Activated CD8-positive, alpha-beta memory T cell treated with anti-CD3 and anti-CD28 coated beads for 48 hours (primary cell): ENCODE measurements at places on chromosomes 7 and 10.

DNA sequence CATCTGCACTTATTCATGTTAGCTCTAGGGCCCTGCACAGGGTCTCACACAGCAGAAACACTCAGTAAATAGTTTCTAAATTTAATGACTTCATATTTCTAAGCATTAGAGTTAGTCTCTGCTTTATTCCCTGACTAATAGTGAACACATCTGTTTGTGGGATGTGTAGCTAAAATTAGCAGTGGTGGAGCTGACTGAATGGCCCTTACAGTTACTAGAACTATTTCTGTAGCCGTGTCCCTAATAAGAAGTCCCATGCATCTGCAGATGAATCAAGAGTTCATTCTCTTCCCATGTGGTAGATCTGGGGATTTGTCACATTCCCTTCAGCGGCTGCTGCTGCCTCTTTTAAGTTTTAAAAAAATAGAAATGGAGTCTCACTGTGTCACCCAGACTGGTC lies 11.7 kb downstream of the MAP3K8 start:
- DNase-seq, result no peak

- DNase-seq, result no peak
Measured at GRCh38 chr7:99079104-99079503, 64.8 kb downstream of the SMURF1 start.

DNA sequence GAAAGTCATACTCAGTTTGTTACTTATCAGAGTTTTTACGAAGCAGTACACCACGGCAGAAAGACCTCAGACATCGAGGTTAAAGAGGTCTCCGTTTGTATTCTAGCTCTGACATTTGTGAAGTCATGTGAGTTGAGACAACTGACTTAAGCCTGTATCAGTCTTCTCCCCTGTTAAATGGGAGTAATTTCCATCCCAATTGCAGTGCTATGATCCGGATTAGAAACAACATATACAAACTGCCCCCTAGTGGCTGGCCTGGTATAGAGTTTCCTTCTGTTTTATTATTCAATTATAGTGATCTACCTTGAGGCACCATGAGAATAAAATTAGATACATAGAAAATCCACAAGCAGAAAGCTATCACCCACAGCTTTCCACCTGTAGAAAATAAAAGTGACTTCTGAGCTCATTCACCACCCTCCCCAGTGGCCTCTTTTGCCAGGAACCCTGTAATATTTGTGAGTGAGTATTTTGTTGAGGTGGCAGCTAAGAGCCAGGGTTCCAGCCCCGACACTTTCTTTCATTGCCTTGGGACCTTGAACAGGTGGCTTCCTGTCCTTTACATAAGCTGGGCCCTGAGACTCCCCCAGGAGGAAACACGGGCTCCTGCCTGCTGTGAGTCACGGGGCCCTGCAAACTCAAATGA lies 607.2 kb upstream of the MGMT start:
- no peak for DNase-seq

GRCh38 chr10:68826764-68827591 lies at the start of gene STOX1:
TSS of gene STOX1 (plus strand) at chr10:68827531. CDS start at chr10:68827624, 93 bp downstream.
- DNase-seq, result peak; percentile 26

GRCh38 chr7:27689591-27690164 lies 27.0 kb upstream of the HIBADH start:
- no peak for DNase-seq

GRCh38 chr7:17069146-17069545 lies 187.4 kb upstream of the AGR3 start:
- no peak for DNase-seq

GRCh38 chr10:73774637-73775036 lies 7.2 kb upstream of the CHCHD1 start:
- no peak for DNase-seq

DNA sequence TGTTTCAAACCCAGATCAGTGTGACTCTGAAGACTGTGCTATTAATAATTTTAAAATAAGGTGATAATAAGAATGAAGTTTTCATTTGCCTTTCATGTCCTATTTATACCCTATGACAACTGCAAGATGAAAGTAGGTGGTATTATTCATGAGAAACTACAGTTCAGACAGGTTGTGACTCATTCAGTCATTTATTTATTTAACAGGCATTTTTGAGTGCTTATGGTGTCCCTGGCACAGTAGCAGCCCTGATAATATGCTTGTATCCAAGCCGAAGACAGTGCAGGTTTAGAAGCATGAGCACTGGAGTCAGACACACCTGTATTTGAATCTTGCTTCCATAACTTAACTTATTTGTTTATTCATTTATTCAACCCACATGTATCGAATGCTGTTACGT lies 87.1 kb downstream of the FZD1 start:
- DNase-seq, result no peak

DNA sequence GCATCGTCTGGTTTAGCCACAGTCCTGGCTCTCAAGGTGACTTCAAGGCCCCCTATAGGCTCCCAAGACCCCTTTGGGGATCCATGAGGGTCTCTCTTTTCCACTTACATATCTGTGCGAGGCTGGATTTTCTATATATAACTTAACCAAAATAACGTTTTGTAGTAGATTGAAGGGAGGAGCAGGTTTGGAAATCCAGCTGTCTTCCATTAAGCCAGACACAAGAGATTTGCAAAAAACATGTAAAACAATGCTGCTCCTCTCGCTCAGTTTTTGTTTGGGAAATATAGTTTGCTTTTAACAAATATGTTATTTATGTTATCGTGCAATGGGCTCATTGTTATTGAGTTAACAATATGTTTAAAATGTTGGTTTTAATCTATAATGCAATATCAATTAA lies 811.2 kb downstream of the TYW1 start:
- no peak for DNase-seq

DNA sequence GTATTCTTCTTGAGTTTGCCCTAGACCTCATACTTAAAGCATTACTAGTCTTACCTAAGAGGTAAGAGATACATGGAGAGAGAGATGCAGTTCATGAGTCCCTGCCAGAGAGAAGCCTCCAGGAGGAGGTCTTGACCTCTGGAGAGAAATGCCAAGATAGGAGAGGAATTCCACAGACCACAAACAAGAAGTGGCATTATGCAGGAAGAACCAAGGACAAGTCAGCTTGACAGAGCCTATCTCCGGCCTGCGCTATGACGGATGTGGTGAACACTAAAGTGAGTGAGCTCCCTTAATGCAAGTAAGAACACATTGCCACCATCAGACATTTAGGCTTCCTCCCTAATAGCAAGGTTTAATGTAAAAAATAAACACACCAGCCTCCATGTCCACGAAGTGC lies 27.9 kb upstream of the COL1A2 start:
- no peak for DNase-seq
